CD8-positive, alpha-beta memory T cell (primary cell): ENCODE measurements at places on chromosomes 2 and 18.

DNA sequence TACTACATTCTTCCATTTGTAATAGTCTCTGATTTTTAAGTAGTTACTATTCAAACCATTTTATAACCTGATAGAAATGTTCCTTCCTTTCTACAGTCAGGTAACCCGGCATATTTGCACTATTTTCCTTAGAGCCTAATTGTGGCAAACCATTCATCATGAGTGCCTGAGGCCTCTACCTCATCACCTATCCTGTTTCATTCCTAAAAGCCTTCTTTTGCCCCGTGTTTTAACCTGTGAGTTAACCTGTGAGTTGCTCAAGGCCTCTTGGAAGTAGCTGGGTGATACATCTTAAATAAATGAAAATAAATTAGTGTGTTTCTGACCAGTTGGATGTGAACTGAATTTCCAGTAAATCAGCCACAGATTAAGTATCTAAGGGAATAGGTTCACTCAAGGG lies 6.5 kb upstream of the KLHL29 start:
- no peak overlapping the region for H3K4me3 ChIP-seq
- H3K27ac ChIP-seq = no peak overlapping the region
- H3K4me1 ChIP-seq = peaks cover 12% of the 10 kb centered on the region
- no peak for DNase-seq
- H3K36me3 ChIP-seq = no peaks in the 10 kb centered on the region

DNA sequence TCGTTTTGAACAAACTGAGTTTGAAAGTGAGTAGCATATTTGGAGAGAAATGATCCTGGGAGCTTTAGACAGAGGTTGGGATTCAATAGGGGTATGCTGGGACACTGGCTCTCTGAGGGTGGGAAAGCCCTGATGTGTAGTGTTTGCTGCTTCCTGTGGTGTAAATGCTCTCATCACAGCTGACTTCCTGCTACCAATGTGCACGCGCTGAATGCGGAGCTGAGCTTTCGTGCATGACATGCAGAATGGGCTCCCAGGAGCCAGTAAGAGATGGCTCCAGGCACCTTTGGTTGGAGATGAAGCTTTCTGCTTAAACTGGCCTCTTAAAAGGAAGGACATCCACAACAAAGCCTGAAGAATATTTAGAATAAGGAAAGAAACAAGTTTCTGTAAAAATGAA lies 224.1 kb upstream of the CCDC150 start:
- no peak overlapping the region for H3K4me3 ChIP-seq
- no peaks in the 10 kb centered on the region for H3K36me3 ChIP-seq
- H3K27ac ChIP-seq = no peak overlapping the region

DNA sequence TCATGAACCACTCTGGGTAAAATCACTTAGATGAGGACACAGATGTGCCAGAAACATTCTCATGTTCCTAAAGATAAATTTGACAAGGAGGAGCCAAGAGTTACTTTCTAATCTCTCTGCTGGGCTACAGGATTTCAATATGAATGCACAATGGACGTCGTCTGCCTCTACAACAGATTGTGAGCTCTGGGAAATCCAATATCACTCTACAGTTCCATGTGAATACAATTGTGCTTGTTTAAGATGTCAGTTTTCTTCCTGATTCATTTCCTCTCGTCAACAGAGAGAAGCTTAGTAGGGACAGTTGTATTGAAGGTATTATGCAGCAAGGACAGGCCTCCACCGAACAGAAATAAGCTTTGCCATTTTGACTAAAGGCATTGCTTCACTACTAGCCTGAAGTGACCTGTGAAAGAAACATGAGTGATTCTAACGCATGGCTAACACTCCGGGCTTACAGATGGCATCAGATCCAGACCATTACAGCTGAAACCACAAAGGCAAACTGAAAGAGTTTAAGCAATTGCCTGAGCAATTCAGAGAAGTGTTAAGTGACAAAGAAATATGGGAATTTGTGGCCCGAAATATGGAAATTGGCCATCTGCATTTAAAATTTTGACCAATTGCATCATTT lies 1591.5 kb downstream of the LRP1B start:
- no peak overlapping the region for H3K27ac ChIP-seq
- H3K36me3 ChIP-seq = no peaks in the 10 kb centered on the region
- no peak overlapping the region for H3K4me3 ChIP-seq
- H3K27me3 ChIP-seq = no peaks in the 10 kb centered on the region
- H3K4me1 ChIP-seq = no peaks in the 10 kb centered on the region

- DNase-seq = no peak
- H3K36me3 ChIP-seq = no peaks in the 10 kb centered on the region
- H3K4me1 ChIP-seq = no peaks in the 10 kb centered on the region
- H3K27me3 ChIP-seq = no peaks in the 10 kb centered on the region
- H3K4me3 ChIP-seq = no peak overlapping the region
- no peak overlapping the region for H3K27ac ChIP-seq
These were observed 44.4 kb downstream of the ALPK2 start for GRCh38 chr18:58584200-58585127.

GRCh38 chr2:120635146-120635545 lies 100.5 kb upstream of the GLI2 start:
- DNase-seq = no peak
- no peaks in the 10 kb centered on the region for H3K36me3 ChIP-seq
- no peak overlapping the region for H3K4me3 ChIP-seq
- H3K4me1 ChIP-seq = no peaks in the 10 kb centered on the region
- no peak overlapping the region for H3K27ac ChIP-seq
- H3K27me3 ChIP-seq = no peaks in the 10 kb centered on the region

GRCh38 chr18:7879717-7880116 lies 312.6 kb downstream of the PTPRM start:
- no peaks in the 10 kb centered on the region for H3K4me1 ChIP-seq
- no peaks in the 10 kb centered on the region for H3K27me3 ChIP-seq
- DNase-seq = no peak

DNA sequence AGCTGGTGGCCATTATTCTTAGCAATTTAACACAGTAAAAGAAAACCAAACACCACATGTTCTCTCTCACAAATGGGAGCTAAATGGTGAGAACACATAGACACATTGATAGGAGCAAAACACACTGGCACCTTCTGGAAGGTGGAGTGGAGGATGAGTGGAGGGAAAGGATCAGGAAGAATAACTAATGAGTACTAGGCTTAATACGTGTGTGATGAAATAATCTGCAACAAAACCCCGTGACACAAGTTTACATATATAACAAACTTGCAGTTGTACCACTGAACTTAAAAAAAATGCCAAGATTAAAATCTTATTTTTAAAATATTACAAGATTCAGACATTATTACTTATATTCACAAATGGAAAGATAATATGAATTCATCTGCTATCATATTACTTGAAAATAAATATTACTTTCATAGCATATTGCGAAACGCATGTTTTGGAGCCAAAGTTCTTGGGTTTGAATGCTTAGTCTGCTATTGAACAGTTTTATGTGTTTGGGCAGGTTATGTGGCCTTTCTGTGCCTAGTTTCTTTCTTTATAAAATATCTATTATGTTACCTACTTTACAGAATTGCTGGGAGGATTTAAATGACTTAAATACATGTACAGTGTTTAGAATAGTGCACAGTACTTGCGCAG lies 20.5 kb downstream of the ANKRD62 start:
- no peaks in the 10 kb centered on the region for H3K36me3 ChIP-seq
- no peak overlapping the region for H3K4me3 ChIP-seq
- H3K27me3 ChIP-seq = no peaks in the 10 kb centered on the region
- no peaks in the 10 kb centered on the region for H3K4me1 ChIP-seq
- no peak for DNase-seq

DNA sequence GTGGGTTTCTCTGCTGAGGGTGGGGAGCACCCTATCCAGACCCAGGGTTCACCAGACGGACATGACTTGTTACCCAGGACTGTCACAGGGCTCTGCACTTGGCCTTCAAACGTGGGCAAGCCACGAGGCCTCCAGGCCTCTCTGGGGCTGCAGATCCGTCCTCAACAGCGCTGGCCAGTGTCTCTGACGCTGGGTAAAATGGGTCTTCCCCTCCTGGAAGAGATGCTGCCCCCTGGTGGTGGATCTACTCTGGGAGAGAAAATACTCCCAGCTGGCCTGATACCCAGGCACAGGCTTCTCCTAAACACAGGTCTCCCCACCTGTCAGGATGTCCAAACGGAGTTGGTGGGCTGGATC lies 3.7 kb downstream of the GPR17 start:
- no peaks in the 10 kb centered on the region for H3K36me3 ChIP-seq
- no peak overlapping the region for H3K4me3 ChIP-seq
- H3K27ac ChIP-seq = no peak overlapping the region
- H3K4me1 ChIP-seq = peaks cover 10% of the 10 kb centered on the region

DNA sequence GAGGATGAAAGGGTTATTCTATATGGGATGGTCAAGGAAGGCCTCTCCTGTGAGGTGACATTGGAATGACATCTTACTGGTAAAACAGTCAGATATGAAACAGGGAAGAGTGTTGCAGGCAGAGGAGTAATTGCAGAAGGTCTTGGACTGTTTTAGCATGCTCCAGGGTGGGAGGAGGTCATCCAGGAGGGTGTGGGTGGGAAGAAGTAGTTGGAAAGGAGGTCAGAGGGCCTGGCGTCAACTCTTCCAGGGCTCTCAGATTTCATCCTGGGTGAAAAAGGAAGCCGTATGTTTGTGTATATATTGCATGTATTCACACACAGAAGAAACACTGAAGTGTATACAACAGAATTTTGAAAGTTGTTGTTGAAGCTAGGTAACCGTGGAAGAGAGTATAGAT lies 48.2 kb downstream of the ATP9B start:
- H3K36me3 ChIP-seq = peaks cover 4% of the 10 kb centered on the region
- H3K27ac ChIP-seq = no peak overlapping the region
- H3K27me3 ChIP-seq = no peaks in the 10 kb centered on the region
- H3K4me3 ChIP-seq = no peak overlapping the region
- DNase-seq = no peak

GRCh38 chr2:207505728-207506127 lies 24.0 kb upstream of the CREB1 start:
- H3K27me3 ChIP-seq = no peaks in the 10 kb centered on the region
- DNase-seq = no peak
- H3K4me1 ChIP-seq = peaks cover 28% of the 10 kb centered on the region
- no peaks in the 10 kb centered on the region for H3K36me3 ChIP-seq
- no peak overlapping the region for H3K27ac ChIP-seq

- no peaks in the 10 kb centered on the region for H3K36me3 ChIP-seq
- no peaks in the 10 kb centered on the region for H3K4me1 ChIP-seq
- DNase-seq = no peak
- H3K27ac ChIP-seq = no peak overlapping the region
- no peak overlapping the region for H3K4me3 ChIP-seq
- peaks cover 7% of the 10 kb centered on the region for H3K27me3 ChIP-seq
These were observed 18.5 kb upstream of the IL36G start for GRCh38 chr2:112959109-112959812.

GRCh38 chr18:59311631-59312030 lies 6.8 kb downstream of the CPLX4 start:
- H3K27me3 ChIP-seq = peaks cover 19% of the 10 kb centered on the region
- no peaks in the 10 kb centered on the region for H3K4me1 ChIP-seq
- no peak overlapping the region for H3K27ac ChIP-seq
- H3K4me3 ChIP-seq = no peak overlapping the region
- H3K36me3 ChIP-seq = no peaks in the 10 kb centered on the region

DNA sequence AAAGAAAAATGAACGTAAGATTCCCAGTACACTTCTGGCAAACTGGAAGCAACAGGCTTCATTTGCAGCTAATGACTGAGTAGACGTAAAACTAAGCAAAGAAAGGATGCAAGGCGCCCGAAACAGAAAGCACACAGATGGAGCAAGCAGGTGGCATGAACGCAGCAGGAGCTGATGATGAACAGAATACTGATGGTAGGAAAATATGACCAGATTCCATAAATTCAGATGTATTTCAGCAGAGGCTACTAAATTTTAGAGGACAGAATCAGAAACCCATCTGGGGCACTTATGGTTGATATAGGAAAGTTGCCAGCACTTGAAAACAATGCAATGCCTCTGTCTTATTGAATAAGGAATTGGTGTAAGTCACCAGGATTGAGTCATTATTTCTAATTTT lies 658.7 kb upstream of the LINC00305 start:
- DNase-seq = no peak
- H3K4me1 ChIP-seq = no peaks in the 10 kb centered on the region
- H3K27ac ChIP-seq = no peak overlapping the region
- H3K4me3 ChIP-seq = no peak overlapping the region

DNA sequence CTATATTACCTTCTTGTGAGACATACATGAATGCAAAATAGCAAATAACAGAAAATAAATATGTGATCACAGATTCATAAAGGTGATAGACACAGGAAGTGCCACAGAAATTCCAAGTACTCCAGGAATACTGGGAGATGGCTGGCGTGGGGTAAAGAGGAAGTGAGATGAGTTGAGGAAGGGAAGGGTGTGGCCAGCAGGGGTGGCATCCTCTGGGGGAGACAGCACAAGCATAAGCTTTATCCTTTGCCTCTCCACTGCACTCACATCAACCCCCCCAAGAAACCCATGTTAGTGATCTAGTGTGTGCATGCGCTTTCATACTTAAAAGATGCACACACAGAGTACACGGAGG lies 94.8 kb upstream of the B3GNT7 start:
- H3K27ac ChIP-seq = no peak overlapping the region
- H3K4me3 ChIP-seq = no peak overlapping the region
- DNase-seq = no peak
- no peaks in the 10 kb centered on the region for H3K27me3 ChIP-seq
- H3K36me3 ChIP-seq = no peaks in the 10 kb centered on the region

DNA sequence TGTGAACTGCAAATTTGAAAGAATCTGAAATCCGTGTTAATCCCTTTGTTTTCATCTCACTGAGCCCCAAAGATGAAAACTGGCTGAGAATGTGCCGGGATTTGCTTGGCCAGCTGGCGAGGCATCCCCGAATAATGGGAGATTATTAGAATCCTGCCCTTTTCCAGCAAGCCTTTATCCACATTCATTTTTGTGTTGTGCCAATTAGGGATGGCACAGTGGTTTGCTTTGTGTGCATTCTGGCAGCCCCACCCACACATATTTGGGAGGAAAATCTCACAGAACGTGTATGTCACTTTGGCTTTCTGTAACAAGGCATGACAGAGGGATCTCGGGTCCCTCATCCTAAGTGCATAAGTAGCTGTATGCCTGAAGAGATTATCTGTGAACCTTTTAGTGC lies 405.8 kb upstream of the FAM98A start:
- no peaks in the 10 kb centered on the region for H3K4me1 ChIP-seq
- H3K27ac ChIP-seq = no peak overlapping the region
- no peaks in the 10 kb centered on the region for H3K36me3 ChIP-seq

GRCh38 chr2:120968307-120969015 lies 232.8 kb downstream of the GLI2 start:
- H3K27ac ChIP-seq = no peak overlapping the region
- H3K4me1 ChIP-seq = no peaks in the 10 kb centered on the region
- H3K4me3 ChIP-seq = no peak overlapping the region

DNA sequence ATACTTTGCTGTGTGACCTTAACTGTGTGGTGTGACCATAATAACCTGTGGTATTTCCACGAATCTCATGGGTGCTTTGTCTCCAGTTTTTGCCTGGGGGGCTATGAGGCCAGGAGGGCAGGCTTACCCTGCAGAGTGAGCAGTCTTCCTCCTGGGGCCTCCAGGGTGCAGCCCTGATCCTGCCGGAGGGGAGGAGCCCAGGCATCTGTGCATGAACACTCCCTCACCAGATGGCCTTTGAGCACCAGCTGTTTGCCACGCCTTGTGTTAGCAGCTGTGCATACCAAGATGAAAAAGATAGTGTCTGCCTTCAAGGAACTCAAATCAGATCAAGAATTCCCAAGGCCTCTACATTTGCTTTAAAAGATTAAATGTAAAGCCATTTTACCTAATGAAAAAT lies 75.0 kb upstream of the RBM44 start:
- H3K4me3 ChIP-seq = no peak overlapping the region
- no peak overlapping the region for H3K27ac ChIP-seq
- peaks cover 10% of the 10 kb centered on the region for H3K4me1 ChIP-seq
- no peaks in the 10 kb centered on the region for H3K27me3 ChIP-seq
- no peaks in the 10 kb centered on the region for H3K36me3 ChIP-seq
- no peak for DNase-seq
